Right kidney (tissue), 9 donors: ENCODE measurements at places on chromosomes 4 and X.

GRCh38 chr4:163243297-163243981, 76.7 kb upstream of the NAF1 start:
- DNase-seq: no peak

GRCh38 chrX:21747558-21747957, 10.4 kb downstream of the SMPX start:
- DNase-seq: no peak

DNA sequence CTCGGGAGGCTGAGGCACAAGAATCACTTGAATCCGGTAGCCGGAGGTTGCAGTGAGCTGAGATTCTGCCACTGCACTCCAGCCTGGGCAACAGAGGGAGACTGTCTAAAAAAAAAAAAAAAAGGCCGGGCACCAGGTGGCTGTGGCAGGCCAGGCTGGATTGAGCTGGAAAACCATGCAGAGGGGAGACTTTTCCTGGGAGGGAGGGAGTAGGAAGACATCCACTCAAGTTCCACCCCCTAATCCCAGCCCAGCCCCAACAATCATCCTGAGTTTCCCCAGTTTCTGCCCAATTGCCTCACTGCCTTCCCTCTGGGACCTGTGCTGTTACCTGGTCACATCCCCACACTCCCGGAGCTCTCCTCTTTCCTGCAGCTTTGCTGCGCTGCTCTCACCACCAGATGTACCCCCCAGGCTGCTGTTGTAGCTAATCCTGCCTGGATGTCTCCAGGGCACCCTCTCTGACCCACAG, 9.0 kb upstream of the TSPYL2 start:
- no peak for DNase-seq

DNA sequence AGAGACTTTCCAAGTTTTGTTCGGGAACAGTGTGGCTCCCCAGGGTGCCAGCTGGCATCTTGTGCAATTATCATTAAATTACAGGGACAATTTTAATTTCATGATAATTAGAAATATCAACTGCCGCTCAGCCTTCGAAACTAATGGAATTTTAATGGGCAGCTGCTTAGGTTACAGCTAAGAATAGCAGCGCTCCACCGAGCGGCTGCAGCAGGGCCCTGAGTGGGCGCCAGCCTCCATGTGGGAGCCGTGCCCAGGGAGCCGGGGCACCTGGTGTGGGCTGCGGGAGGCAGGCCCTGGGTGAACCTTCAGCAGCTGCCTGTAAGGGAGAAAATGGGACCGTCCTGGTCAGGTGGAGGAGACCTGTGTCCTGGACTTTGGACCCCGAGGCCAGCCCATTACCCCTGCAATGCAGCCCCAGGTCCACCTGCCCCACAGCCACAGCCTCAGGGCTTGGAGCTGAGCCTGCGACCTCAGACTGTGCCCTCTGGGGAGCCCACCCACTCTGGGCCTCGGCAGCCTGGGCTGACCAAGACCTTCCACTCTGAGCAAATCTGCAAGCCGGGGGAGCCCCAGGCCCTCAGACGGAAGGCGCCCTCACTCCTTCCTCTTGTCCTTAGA, 21.1 kb downstream of the MSANTD1 start:
- DNase-seq: no peak

GRCh38 chr4:33104273-33104672, 2384.1 kb downstream of the PCDH7 start:
- no peak for DNase-seq

- DNase-seq: no peak
Observed at GRCh38 chrX:81377329-81377728, 175.4 kb downstream of the SH3BGRL start.

DNA sequence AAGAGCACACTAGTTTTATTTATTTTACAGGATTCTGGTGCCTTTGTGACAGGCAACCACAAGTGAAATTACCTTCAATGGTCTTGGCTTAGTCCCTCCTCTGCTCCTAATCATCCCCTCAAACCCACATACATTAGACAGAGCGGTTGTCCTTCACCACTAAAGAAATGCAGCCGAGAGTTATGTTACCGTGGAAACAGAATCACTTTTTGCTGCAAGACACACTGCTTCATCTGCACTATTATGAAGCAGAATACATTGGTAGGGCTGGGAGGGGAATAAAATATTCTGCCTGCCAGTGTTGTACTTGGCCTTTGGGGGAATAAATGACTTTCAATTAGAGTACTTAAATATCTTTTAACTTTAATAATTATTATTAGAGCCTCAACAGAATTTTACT, 75.2 kb downstream of the ARHGEF38 start:
- no peak for DNase-seq

- DNase-seq: no peak
Observed at GRCh38 chrX:78388663-78389062, 61.3 kb upstream of the CYSLTR1 start.

- no peak for DNase-seq
Observed at GRCh38 chr4:81807386-81807785, 335.7 kb upstream of the RASGEF1B start.

GRCh38 chr4:90718931-90719330, 591.7 kb downstream of the CCSER1 start:
- no peak for DNase-seq
